ENCODE measurements at places on chromosomes 5 and 9. TPM values are rescaled to one million over a fixed set of nuclear protein-coding genes. Genes with fewer than 3 reads are reported as not detected.
A peak's percentile ranks its signal among the peaks of the same experiment; 100 is the strongest.

Gene HRH2
- polyA plus RNA-seq = 2.6 TPM

Gene PTTG1
- polyA plus RNA-seq = 87.8 TPM

Gene LIFR
- polyA plus RNA-seq = 87.7 TPM

Gene CER1
- polyA plus RNA-seq = 3.3 TPM

Gene MEGF10
- 1.1 TPM for polyA plus RNA-seq

Gene MEGF9
- 19.4 TPM for polyA plus RNA-seq

- peak; percentile 41 for DNase-seq
These were observed 40.9 kb upstream of the FABP6 start for GRCh38 chr5:160188141-160189015.

GRCh38 chr9:27462434-27462833 is 61.7 kb upstream of the IFNK start:
- no peak for DNase-seq

- no peak for DNase-seq
These were observed at the start of gene TNFSF8 for GRCh38 chr9:114930056-114930812. Gene TNFSF8 (minus strand): TSS chr9:114930591. CDS start chr9:114930303, 288 bp downstream.

- no peak for DNase-seq
These were observed 358.2 kb upstream of the DMAC1 start for GRCh38 chr9:8157683-8158324.

DNA sequence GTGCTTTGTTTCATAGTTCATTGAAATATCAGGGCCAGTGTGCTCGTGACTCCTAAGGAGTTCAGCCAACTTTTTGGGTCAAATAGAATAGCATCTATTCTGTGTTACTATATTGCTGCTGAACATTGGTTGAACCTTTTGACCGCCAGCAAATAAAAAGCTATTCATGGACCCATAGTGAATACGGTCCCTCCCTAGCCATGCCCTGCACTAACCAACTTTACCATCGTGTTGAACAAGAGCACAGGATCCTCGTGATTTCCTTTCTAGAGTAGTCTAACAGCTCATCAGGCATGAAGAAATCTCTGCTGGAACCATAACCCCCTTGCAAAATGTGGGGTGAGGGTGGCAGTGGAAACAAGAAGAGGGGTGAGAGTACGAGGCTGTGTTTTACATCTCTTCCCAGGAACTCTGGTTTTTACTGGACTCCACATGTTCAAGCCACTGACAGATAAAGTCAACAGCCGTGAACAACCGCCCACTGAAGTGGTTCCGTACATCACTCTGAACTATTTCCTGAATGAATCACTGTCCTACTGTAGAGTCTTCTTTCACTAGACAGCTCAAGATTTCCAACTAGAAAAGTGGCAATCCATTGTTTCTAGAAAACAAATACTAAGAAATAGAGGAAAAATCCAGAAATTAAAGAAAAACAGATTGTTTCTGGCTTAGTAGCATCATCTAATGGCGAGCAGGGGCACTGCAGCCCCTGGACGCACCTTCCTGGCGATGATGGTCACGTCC is 70.1 kb upstream of the SPATA31E1 start:
- DNase-seq = no peak

GRCh38 chr5:150335778-150336177 is 21.7 kb upstream of the TCOF1 start:
- DNase-seq = no peak

DNA sequence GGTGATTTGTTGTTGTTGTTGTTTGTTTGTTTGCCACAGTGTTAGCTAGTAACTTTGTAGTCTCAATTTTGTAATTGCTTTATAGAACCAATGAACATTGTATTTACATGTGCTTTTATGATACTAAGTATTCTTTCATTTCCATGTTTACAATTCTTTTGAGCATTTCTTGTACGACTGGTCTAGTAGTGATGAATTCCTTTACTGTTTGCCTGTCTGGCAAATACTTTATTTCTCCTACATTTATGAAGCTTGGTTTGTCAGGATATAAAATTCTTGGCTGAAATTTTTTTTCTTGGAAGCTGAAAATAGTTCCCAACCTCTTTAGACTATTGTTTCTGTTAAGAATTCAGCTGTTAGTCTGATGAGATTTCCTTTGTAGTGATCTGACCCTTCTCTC is 55.6 kb upstream of the SNCAIP start:
- DNase-seq = no peak

- no peak for DNase-seq
These were observed 22.0 kb downstream of the MAP3K1 start for GRCh38 chr5:56837381-56837780.

GRCh38 chr5:55146080-55146479 is 13.9 kb upstream of the GPX8 start:
- no peak for DNase-seq

DNA sequence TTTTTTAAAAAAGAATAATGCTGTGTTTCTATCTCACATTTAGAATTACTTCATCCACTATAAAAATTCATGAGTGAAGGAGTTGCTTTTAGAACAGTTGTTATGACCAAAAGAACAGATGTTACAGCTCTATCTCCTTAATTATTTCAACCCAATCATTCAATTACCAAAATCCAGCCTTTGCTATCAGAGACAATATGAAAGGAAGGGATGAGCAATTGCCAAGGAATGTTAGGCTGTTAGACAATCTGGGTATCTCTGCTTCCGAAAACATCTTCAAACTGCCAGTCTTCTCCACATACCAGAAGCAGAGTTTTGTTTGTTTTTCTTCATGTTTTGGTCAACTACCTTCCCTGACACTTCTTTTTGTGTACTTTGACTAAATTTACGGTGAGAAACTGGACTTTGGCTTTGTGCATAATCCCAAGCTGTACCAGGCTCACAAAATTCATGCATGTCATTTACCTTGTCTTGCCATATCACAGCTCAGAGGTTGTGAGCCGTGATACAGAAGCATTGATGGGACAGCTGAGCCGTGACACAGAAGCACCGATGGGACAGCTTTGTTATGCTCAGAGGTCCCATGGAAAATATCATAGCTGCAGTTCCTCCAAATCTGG is 405.5 kb downstream of the KIF4B start:
- DNase-seq = peak; percentile 3

DNA sequence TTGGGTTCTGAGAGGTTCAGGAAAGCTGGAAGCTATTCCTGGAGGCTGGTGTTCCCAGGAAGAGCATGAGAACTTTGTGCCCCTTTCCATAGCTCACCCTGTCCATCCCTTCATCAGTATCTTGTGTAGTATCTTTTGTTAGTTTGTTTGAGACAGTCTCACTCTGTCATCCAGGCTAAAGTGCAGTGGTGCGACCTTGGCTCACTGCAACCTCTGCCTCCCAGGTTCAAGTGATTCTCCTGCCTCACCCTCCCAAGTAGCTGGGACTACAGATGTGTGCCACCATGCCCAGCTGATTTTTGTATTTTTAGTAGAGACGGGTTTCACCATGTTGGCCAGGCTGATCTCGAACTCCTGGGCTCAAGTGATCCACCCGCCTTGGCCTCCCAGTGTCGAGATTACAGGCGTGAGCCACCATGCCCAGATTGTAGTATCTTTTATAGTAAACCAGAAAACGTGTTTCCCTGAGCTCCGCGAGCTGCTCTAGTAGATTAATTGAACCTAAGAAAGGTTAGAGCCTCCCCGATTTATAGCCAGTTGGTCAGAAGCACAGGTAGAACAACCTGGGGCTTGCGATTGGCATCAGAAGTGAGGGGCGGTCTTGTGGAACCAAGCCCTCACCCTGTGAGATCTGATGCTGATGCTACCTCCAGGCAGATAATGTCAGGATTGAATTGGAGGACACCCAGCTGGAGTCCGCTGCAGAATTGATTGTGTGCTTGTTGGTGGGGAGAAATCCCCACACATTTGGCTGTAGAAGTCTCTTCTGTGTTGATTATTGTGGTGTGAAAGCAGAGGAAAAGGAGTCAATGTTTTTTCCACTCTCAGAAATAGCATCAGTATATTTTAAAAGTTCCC is 32.3 kb downstream of the ATP6V0E1 start:
- no peak for DNase-seq

GRCh38 chr5:33115467-33115866 is 325.3 kb upstream of the TARS1 start:
- no peak for DNase-seq
